ENCODE measurements at places on chromosomes 4 and X. TPM values are rescaled to one million over a fixed set of nuclear protein-coding genes. Genes with fewer than 3 reads are reported as not detected.

GRCh38 chr4:111601671-111602070, 543.6 kb upstream of the FAM241A start:
- DNase-seq = no peak

- peak; percentile 58 for DNase-seq
Observed at GRCh38 chr4:146132445-146132844, 43.1 kb upstream of the LSM6 start.

GRCh38 chr4:119946359-119946758, 120.3 kb downstream of the MAD2L1 start:
- no peak for DNase-seq

DNA sequence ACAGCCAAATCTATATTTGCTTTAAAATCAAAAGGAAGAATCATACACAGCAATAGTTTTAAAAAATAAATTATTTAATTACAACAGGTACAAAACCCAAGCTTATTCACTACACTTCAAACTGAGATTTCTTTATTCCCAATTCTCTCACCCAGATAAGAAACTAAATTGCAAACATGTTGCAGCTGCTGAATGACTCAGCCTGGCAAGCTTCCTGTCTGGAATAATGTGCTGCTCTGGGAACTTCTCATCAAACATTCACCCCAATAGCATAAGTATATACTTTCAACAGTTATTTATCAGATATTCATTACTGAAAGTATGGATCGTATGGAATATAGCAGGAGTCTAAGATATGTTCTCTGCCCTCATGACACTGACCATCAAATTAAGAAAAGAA, 43.0 kb upstream of the GABRA2 start:
- no peak for DNase-seq

DNA sequence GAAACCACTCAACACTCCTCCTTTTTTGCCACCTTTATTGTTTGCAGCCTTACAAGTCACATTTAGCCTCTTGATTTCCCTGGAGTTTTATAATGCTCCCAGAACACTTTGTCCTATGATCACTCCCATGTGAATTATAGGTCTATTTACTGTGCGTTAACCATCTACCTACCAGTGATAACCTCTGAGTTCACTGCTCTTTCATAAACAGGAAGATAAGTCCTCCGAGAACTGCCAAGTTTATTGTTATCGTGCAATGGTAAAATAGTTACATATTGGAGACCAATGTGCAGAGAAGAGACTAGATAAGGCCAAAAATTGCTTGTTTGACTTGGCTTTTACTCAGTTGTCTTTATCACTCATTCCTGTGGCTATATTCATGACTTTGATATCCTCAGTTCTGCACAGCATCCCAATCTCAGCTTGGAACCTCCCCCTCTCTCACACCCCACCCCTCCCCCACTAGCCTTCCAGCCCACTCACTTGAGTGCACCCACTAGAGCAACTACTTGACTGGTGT, 12.9 kb upstream of the NUDT9 start:
- no peak for DNase-seq

DNA sequence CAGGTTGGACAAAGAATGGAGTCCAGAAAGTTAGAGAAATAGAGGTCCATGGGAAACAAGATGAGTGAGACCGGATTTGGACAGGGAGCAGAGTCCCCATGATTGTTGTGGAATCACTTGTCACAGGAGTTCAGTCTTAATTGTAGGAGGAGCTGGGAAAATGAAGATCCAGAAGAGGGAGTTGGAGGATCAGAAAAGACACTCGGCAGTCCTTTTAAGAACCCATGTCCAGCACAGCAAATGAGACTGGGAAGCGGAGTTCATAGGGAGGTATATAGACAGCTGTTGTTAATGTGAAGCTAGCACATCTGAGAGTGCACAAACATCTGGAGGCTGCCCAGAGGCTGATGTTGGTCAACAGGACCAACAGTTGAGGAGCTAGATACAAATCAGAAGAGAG, 111.4 kb upstream of the RXFP1 start:
- no peak for DNase-seq

DNA sequence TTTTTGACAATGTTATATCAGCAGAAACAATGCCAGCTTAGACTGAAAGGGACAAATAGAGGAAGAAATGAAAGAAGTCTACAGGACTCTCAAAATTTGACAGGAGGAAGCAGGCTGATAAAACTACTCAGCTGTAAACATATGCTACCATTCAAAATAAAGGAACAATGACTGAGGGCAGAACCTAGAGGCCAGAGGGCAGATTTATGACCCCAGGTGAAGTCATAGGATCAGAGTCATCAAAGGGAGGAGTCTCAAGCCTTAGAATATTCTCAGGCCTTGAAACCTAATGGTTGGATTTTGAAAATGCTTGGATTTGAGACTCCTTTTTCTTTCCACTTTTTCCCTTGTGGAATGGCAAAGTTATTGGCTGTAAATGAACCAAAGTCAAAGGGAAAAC, 17.0 kb upstream of the SYTL5 start:
- DNase-seq = no peak

PTCHD1 gene
- not detected for total RNA-seq

DCLK2 gene
- not detected for total RNA-seq

STATH gene
- total RNA-seq = not detected

CYTL1 gene
- not detected for total RNA-seq

H2BW2 gene
- not detected for total RNA-seq

TMSB15C gene
- 2.5 TPM for total RNA-seq

PAK3 gene
- not detected for total RNA-seq
